Ureter (tissue), 1 donor: ENCODE measurements at places on chromosomes 12 and 14.

- DNase-seq = no peak
These were observed 46.5 kb downstream of the FNTB start for GRCh38 chr14:65033181-65033580.

GRCh38 chr14:88452231-88452630 is 66.8 kb downstream of the SPATA7 start:
- no peak for DNase-seq

- no peak for DNase-seq
These were observed 238.9 kb upstream of the LMO3 start for GRCh38 chr12:16844875-16845274.

DNA sequence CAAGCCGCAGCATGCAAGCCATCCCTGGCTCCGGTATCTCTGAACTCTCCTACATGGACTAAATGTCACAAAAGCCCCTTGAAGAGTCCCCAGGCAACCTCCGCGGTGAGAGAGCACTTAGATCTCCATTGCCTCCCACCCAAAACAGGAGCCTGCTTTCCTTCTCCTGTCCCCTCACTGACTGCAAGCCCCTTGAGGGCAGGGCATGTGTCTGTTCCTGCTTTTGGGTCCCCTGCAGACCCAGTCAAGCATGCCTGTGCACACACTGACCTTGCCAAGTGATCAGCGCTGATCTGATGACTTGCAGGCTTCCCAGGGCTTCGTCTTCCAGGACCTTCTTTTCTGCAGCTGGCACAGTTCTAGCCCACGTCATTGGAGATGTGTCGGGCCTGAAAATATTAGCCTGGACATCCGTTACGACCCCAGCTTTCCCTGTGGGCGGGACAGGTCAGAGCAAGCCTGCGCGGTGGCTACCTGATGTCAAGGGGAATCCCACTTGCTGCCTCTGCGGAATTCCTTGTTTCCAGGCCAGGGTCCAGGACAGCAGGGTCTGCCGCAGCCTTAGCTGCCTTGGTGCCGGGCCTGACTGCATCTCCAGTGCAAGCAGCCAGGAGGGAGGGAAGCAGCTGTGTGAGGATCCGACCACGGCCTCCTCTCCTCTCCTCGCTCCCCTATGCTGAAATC is 92.5 kb downstream of the FBXL14 start:
- DNase-seq = no peak

- no peak for DNase-seq
These were observed 408.5 kb upstream of the RGS6 start for GRCh38 chr14:71523630-71524319.

DNA sequence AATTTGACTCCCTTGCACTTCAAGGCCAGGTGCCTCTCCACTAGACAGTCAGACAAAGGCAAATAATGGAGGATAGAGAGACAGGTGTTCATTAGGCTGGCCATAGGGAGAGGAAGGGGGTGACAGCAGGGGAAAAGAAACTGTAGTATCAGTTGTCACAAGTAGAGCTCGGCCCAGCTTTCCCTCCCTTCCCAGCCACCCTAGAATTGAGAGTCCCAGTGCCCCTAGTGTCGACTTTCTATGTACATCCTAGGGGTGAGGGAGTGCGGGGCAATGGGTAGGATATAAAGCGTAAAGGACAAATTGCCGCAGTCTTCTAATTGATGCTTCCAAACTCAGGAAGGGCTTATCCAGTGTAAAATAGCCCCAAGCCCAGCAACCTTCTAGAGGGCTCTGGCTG is 39.0 kb downstream of the BAZ2A start:
- no peak for DNase-seq

DNA sequence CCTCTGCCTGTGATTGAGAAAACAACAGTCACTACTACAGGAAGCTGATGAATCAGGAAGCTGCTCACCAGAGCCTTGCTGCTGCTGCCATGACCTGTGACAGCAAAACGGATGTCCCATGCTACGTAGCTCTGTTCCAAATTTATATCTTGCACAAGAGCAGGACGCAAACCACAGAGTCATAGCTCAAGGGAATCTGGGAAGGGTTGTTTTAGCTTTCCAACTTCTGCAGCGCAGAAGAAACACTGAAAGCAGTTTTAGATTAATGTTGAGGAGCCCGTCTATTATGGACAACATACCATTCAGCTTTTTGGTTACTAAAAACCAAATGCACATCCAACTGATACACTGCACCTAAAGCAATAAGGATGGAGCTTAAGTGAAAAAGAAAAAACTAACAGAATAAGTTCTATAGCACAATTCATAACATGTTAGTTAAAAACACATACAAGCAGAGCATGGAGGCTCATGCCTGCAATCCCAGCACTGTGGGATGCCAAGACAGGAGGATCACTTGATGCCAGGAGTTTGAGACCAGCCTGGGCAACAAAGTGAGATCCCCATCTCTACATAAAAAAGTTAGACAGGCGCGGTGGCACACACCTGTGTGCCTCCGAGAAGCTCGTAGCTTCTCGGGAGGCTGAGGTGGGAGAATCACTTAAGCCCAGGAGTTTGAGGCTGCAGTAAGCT is 1.7 kb upstream of the ANKRD33 start:
- DNase-seq = peak; percentile 79

DNA sequence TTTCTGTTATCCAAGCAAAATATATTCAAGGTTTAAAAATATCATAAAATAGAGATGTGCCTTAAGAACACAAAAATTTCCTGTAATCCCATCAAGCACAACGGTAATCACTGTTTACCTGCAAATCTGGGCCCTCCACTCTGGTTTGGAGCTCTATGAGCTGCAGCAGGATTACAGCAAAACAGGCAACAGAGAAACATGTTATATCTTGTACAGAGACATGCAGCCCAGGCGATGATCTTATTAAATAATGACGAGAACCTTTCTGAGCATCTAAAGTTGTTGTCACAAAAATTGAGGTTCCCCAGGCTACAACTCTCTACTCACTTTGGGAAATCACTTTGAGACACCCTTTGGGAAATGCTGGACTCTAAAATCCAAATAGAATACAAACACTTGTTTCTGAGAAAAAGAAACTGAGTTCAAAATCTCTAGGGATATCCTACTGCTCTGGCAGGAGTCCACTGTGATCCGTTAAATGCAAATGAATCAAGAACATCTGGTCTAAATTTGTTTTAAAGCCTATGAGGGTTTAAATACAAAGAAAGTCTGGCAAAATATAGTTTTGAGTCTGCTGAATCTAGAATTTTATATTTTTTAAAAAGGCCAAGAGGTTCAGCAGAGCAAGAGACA is 36.3 kb downstream of the STON2 start:
- no peak for DNase-seq

GRCh38 chr12:85775091-85775490 is 61.1 kb downstream of the RASSF9 start:
- DNase-seq = no peak

GRCh38 chr12:66959276-66959675 is 280.4 kb upstream of the GRIP1 start:
- no peak for DNase-seq

- no peak for DNase-seq
These were observed 246.9 kb upstream of the TMEM132C start for GRCh38 chr12:128019996-128020544.

DNA sequence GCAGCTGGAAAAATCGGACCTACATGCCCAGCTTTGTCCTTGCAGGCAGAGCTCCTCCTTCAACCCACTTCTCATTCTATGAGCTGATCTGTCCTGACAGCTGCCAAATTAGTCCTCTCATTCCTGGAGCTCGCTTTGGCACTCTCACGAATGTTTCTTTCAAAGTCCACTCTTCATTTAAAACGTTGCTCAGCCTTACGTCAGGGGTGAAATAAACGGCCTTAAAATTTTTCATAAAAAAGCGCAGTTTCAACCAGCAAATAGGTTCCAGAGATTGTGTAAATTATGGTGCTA is 120.9 kb upstream of the HIF1A start:
- DNase-seq = no peak

DNA sequence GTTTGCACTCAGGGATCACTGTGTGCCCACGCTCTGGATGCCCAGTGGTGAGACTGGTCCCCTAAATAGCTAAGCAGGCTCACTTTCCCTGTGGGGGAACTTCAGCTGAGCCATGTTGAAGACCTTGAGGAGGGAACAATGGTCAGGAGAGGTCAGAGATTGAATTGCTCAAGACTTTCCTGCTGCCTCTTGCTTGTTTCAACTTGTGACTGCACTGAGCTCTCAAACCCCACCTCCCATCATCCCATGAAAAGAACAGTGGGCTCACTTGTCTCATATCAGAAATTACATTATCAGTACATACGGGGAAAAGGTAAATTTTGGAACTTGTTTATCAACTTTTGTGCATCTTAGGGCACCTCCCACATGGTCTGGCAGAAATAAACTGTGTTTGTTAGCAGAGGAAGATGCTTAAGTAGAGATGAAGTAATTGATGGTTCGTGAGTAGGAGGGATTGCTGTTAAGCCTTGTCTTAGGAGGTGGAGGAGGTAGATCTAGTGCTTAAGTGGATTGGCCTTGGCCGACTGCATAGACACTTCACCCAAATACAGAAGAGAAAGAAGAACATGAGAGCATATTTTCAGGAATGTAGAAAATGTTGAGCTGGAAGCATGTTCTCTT is 15.0 kb upstream of the SERPINA1 start:
- no peak for DNase-seq

DNA sequence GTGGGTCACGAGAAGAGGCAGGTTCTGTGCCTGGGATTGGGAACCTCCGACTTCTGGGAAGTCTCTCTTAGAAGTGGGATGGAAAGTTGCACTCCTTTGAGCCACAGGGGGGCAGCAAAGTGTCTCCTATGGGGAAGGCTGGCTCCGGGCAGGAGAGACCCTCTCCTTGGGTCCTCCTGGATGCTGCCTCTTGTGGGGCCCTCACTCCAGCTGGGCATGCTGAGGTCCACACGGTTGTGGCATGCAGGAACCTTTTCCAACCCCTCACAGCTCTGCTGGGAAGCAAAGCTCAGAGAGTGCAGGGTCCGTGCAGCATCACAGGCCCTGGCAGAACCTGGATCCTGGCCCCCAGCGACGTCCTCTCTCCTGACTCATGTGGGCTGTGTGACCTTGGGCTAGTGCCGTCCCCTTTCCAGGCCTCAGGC is 17.4 kb downstream of the SDSL start:
- DNase-seq = no peak

DNA sequence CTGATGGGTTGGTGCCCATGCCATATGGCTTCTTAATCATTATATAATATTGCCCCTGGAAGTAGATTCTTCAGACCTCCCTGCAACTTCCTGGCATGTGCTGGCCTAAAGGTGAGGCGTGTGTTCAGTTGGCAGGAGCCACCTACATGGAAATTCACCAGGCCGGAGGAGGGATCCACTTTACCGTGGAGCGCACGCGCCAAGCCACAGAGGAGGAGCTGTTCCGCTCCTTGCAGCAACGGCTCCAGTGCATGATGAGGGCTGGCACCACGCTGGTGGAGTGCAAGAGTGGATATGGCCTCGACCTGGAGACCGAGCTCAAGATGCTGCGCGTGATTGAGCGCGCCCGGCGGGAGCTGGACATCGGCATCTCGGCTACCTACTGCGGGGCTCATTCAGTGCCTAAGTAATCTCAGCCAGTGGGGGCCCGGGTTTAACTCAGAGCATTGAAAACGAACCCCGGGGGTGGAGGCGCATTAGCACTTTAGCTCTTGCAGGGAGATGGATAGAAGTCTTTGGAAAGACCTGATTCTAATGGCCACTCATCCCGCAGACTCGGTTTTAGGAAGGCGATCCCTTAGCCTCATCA is 13.5 kb downstream of the AMDHD1 start:
- DNase-seq = no peak

DNA sequence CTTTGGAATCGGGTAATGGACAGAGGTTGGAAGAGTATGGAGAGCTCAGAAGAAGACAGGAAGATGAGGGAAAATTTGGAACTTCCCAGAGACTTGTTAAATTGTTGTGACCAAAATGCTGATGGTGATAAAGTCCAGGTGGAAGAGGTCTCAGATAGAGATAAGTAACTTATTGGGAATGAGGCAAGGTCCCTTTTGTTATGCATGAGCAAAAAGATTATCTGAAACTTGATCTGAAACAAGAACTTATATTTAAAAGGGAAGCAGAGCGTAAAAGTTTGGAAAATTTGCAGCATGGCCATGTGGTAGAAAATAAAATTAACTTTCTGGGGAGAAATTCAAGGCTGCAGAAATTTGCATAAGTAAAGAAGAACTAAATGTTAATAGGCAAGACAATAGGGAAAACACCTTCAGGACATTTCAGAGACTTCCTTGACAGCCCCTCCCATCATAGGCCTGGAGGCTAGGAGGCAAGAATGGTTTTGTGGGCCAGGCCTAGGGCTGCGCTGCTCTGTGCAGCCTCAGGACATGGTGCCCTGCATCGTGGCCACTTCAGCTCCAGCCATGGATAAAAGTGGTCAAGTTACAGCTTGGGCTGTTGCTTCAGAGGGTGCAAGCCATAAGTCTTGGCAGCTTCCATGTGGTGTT is 425.7 kb upstream of the PRICKLE1 start:
- DNase-seq = no peak

- DNase-seq = no peak
These were observed 5.4 kb upstream of the KIF26A start for GRCh38 chr14:104132981-104133380.

- DNase-seq = no peak
These were observed 47.4 kb downstream of the TCHP start for GRCh38 chr12:109947521-109947920.
